Osteocyte (in vitro differentiated cells): ENCODE measurements at places on chromosomes 4 and X. TPM values are rescaled to one million over a fixed set of nuclear protein-coding genes. Genes with fewer than 3 reads are reported as not detected.
A peak's percentile ranks its signal among the peaks of the same experiment; 100 is the strongest.

DNA sequence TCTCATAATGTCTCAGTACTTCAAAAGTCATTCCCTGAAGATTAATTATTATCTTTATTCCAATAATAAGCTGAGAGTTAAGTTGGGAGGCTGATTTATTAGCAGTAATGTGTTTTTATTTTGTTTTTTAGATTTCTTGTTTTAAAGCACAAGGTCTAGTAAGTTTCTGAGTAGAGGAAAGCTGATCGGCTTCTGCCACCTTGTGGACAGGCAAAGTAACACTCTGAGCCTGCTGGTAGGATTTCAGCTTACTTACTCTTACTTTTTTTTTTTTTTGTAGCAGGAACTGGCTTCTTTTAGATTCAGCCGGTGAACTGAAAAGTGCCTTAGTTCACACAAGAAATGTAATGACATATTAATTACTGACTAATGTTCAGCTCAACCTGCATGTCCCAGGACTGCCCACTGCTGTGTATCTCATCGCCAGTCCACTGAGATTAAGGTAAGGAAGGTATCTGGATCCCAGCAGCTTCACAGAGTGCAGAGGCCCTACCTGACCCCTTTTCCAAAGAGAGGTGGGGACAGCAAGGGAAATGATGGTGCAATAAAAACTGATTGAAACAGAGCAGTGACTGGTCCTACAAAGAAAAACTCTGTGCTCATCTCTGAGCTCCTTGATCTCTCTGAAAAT lies 126.5 kb downstream of the ADGRA3 start:
- peaks cover 14% of the 10 kb centered on the region for H3K36me3 ChIP-seq
- H3K27ac ChIP-seq, result no peak overlapping the region
- no peak for DNase-seq
- no peaks in the 10 kb centered on the region for H3K27me3 ChIP-seq

DNA sequence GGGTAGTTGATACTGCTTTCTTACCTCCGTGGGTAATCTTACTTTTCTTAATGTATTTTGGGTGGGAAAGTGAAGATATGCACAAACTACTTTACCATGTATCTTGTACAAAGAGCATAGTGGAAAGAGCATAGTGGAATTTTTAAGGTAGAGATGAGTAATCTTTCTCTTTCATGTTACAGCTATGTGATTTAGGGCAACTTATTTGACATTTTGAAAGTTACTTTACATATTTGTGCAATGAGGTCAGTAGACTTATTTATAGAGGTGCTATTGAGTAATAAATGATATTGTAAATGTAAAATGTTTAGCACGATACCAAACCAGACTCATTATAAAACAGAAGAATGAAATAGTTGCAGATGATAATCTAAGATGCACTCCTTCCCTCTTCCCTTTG lies 351.2 kb downstream of the TRAM1L1 start:
- no peaks in the 10 kb centered on the region for H3K4me1 ChIP-seq
- no peak for DNase-seq
- no peaks in the 10 kb centered on the region for H3K36me3 ChIP-seq

- peak overlapping the region; percentile 77 for H3K4me3 ChIP-seq
- peaks cover 11% of the 10 kb centered on the region for H3K4me1 ChIP-seq
- H3K36me3 ChIP-seq, result peaks cover 3% of the 10 kb centered on the region
- no peak for DNase-seq
- H3K27ac ChIP-seq, result no peak overlapping the region
- peaks cover 7% of the 10 kb centered on the region for H3K27me3 ChIP-seq
Measured at GRCh38 chrX:153333266-153333665, 687 bp upstream of the ZNF275 start.

- H3K27me3 ChIP-seq, result no peaks in the 10 kb centered on the region
- no peaks in the 10 kb centered on the region for H3K4me1 ChIP-seq
- no peak overlapping the region for H3K4me3 ChIP-seq
Measured at GRCh38 chr4:58749206-58749605, 1639.0 kb upstream of the IGFBP7 start.

DNA sequence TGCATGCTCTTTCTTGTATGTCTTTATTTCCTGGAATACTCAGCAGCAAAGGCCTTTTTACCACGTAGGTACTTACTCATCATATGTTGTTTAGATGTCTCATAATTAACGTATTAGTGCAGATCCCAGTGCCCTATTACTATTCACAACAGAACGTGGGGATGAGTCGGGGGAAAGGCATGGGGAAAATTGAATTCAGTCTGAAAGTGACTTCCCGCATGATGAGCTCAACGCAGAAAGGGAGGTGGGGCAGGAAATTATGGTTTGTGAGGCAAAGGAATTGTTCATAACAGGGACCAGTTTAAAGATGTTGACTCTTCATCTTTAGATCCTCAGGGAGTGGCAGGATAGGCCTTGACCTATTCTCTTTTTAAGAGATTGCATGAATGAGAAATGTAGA lies 2.0 kb upstream of the TMPRSS11D start:
- DNase-seq, result no peak
- peaks cover 8% of the 10 kb centered on the region for H3K4me1 ChIP-seq
- H3K36me3 ChIP-seq, result no peaks in the 10 kb centered on the region
- H3K4me3 ChIP-seq, result no peak overlapping the region

GRCh38 chrX:8042304-8042703 lies 115.1 kb upstream of the PNPLA4 start:
- H3K27ac ChIP-seq, result no peak overlapping the region
- H3K4me3 ChIP-seq, result no peak overlapping the region
- H3K36me3 ChIP-seq, result no peaks in the 10 kb centered on the region
- H3K27me3 ChIP-seq, result no peaks in the 10 kb centered on the region

DNA sequence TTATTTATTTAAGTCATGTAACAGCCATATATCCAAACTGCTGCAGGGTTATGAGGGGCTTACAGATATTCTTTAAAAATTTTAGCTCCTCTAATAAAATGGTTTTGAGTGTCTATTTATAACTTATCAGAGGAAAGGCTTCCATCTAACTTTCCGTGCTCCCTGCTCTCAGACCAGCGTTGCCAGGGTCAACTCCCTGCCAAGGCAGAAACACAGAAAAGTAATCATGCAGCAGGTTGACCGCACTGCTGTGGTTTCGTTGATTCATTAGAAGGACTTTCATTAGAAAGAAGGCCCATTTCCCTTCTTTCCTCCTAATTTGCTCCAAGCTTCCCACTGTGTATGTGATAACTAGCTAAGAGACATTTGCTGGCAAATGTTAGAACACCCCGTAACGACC lies 33.9 kb downstream of the BCLAF3 start:
- H3K27me3 ChIP-seq, result no peaks in the 10 kb centered on the region
- H3K4me1 ChIP-seq, result peaks cover 11% of the 10 kb centered on the region
- no peak overlapping the region for H3K4me3 ChIP-seq
- DNase-seq, result no peak

DNA sequence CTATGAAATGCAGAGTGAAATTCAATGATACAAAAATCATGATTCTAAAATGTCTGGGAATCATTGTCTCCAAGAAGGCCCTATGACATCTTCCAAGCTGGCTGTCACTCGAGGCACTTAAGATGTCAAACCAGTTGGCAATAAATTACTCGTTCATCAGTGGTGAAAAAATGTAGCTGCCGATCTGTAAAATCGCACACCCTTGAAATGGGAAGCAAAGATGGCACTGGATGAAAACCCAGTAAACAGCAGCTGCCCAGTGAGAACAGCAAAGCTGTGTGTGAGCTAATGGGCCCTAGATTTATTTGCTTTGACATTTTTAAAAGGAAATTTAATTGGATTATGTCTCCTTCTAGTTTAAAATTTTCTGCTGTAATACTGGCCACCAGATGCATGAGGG lies 181.9 kb upstream of the NDP start:
- no peak overlapping the region for H3K4me3 ChIP-seq
- H3K27me3 ChIP-seq, result no peaks in the 10 kb centered on the region
- no peak for DNase-seq
- no peak overlapping the region for H3K27ac ChIP-seq

GRCh38 chr4:110586131-110586850 lies 36.6 kb downstream of the PITX2 start:
- no peak overlapping the region for H3K4me3 ChIP-seq
- H3K36me3 ChIP-seq, result no peaks in the 10 kb centered on the region
- no peak for DNase-seq
- H3K27me3 ChIP-seq, result peaks cover 8% of the 10 kb centered on the region

- no peaks in the 10 kb centered on the region for H3K27me3 ChIP-seq
- no peak overlapping the region for H3K4me3 ChIP-seq
- H3K27ac ChIP-seq, result no peak overlapping the region
- no peak for DNase-seq
- H3K36me3 ChIP-seq, result no peaks in the 10 kb centered on the region
Measured at GRCh38 chr4:146032234-146032860, 93.7 kb upstream of the ZNF827 start.

DNA sequence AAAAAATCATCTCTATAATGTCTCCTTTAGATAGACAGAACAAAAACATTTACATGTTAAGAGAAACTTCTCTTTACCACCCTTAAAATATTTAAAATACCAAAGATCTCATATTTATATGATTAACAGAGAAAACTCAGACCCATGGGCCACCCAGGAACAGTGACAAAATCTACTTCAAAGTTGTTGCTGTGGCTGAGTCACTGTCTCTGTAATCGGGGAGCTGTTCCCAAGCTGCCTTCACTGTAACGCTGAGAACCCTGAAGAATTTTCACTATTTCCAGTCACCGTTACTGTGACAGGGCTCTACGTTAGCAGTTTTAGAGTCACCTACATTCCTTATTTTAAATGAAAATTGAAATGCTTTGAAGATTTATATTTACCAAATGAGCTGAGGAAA lies 9.0 kb upstream of the DAPP1 start:
- H3K4me1 ChIP-seq, result no peaks in the 10 kb centered on the region
- no peak for DNase-seq
- peaks cover 3% of the 10 kb centered on the region for H3K27me3 ChIP-seq

GRCh38 chr4:72953571-72953970 lies 115.9 kb downstream of the COX18 start:
- H3K27me3 ChIP-seq, result peaks cover 3% of the 10 kb centered on the region
- DNase-seq, result no peak
- peaks cover 5% of the 10 kb centered on the region for H3K4me1 ChIP-seq
- no peak overlapping the region for H3K4me3 ChIP-seq
- no peaks in the 10 kb centered on the region for H3K36me3 ChIP-seq

- H3K4me3 ChIP-seq, result no peak overlapping the region
- H3K27me3 ChIP-seq, result no peaks in the 10 kb centered on the region
- DNase-seq, result no peak
- H3K27ac ChIP-seq, result no peak overlapping the region
Measured at GRCh38 chr4:153260132-153260531, 55.9 kb downstream of the TRIM2 start.

DNA sequence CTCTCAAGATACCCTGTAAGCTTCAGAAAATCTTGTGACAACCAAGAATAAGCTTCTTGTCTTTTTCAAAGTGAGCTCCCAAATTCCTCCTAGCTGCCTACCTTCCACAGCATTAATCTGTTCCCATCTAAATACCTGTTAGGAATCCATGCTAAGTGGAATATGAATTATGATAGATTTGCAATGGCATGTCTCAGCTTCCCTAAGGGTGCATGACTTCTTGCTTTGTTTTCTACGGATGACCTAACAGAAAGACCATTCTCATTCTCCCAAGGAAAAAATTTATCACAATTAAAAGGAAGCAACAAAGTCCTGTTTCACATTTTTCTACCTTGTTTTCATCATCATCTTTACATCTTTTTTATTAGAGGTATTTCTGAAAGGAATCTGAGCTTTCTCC lies 532.7 kb downstream of the GRXCR1 start:
- H3K27me3 ChIP-seq, result peaks cover 6% of the 10 kb centered on the region
- no peak overlapping the region for H3K4me3 ChIP-seq
- H3K36me3 ChIP-seq, result no peaks in the 10 kb centered on the region
- no peaks in the 10 kb centered on the region for H3K4me1 ChIP-seq

DNA sequence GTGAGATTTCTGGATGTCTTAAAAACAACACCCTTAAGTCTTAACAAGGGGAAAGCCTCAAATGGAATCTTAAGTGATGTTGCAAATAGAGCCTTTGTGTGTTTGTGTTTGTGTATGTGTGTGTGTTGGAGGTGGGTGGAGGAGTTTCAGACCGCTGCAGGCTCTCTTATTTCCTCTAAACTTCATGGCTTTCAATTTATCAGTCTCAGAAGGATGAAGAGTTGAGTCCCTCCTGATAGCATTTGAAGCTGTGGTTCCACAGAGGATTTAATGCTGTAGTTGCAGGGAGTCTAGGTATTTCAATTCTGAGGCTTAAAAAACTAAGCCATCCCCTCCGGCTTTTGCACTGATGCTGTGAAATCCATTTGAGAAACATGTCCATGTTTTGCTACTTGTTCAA lies 4.3 kb upstream of the AGA start:
- H3K36me3 ChIP-seq, result peaks cover 2% of the 10 kb centered on the region
- H3K27me3 ChIP-seq, result no peaks in the 10 kb centered on the region
- DNase-seq, result no peak
- H3K27ac ChIP-seq, result no peak overlapping the region
- peaks cover 20% of the 10 kb centered on the region for H3K4me1 ChIP-seq

GRCh38 chr4:101157415-101158133 lies 189.8 kb downstream of the PPP3CA start:
- no peaks in the 10 kb centered on the region for H3K27me3 ChIP-seq
- no peaks in the 10 kb centered on the region for H3K36me3 ChIP-seq
- H3K4me3 ChIP-seq, result peak overlapping the region; percentile 28
- H3K27ac ChIP-seq, result peak overlapping the region; percentile 79
- DNase-seq, result no peak

Gene ADH1C
- total RNA-seq, result not detected in 2 replicates

Gene CC2D2A
- 25.5 and 31.2 TPM in 2 replicates for total RNA-seq

Gene TLR8
- total RNA-seq, result not detected in 2 replicates

Gene MAGEE1
- 2.9 and 3.4 TPM in 2 replicates for total RNA-seq

Gene FRMPD3
- total RNA-seq, result not detected in 2 replicates
